ENCODE measurements at places on chromosomes 6 and 20.

GRCh38 chr6:56289721-56290120 is 42.3 kb upstream of the COL21A1 start:
- DNase-seq, result no peak

DNA sequence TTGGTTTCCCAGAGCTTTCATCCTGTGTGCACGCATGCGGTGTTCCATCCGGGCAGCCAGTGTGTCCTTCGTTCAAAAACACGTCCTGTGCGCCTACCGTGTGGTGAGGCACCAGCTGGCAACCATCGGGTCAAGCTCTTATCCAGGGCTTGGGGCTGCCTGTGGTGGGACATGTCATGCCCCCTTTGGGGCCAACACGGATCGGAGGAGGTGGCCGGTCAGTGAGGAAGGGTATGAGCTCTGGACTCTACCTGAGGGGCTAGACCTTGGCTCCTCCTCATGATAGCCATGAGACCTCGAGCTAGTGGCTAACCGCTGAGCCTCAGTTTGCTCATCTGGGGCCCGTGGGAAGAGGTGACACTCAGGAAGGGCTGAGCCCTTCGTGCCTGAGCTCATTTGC is 158.5 kb upstream of the PMEPA1 start:
- no peak for DNase-seq

DNA sequence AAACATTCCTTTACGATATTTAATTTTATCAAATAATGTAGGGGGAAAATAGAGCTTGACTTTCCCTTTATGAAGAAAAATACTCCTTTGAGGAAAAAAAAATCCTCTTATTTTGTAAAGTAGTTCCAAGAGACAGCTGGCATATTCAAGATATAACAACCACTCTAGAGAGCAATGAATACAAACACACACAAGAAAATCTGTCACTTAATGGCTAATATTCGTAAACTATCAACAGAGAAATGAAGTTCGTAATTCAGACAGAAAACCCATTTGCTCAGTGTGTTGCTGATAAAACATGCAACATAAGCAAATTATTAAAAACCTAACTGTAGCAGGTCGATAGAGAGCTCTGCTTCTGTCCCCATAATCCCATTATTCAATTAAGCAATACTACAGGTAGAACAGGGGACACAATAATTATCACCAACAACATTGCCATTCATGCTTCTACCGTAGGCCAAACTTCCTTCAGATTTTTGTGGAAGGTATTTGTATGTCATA is 714.4 kb upstream of the MARCKS start:
- DNase-seq, result no peak

DNA sequence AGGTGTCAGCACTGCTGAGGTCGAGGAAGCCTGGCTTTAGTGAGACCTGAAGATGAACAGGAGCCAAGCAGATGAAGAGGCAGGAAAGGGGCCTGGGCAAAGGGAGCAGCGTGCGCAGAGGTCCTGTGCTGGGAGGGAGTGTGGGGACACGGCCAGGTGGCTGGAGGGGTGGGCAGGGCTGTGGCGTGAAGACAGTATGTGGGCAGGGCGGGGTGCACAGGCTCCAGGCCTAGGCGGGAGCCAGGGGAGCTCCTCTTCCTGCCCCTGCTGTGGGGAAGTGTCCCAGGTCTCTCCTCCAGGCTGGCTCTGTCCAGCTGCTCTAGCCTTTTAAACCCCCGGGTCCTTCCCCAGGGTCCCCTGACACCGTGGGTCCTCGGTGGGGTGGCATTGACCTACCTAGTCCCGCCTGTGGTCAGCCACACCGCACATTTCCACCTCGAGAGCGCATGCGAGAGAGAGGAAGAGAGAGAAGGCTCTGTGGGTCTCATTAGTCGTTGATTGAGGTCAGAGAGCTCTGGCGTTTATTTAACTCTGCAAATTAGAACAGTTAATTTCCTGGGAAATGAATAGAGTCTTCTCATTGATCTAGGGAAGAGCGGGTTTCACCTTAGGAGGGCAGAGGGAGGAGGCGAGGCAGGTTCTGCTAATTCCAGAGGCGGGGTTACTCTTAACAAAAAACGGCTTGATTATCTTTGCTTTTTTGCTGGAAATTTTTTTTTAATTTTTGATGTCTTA is 68.8 kb downstream of the CDH4 start:
- no peak for DNase-seq

Measured in fibroblast of skin of scalp (primary cell).